ENCODE measurements at places on chromosomes 3 and 15.

- DNase-seq, result no peak
Observed at GRCh38 chr3:58646503-58646902, 20.1 kb downstream of the FAM3D start.

- DNase-seq, result no peak
Observed at GRCh38 chr15:35626571-35627318, 80.8 kb upstream of the DPH6 start.

DNA sequence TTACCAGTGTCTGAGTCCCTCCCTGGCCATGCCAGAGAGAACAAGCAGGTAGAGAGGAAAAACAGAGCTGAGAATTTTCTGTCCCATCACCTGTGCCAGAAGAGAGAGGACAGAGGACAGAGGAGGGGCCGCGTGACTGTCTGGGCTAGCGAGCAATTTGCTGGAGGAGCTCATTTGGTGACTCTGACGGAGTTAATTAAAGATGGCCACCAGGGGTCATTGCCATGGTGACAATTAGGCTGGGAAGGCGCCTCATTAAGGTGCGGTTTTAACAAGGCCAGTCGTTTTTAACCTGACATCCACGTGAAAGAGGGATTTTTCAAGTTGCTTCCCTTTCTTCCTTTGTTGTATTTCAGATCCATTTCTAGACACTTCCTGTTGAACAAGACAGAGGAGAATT, 72.4 kb downstream of the RHCG start:
- no peak for DNase-seq

DNA sequence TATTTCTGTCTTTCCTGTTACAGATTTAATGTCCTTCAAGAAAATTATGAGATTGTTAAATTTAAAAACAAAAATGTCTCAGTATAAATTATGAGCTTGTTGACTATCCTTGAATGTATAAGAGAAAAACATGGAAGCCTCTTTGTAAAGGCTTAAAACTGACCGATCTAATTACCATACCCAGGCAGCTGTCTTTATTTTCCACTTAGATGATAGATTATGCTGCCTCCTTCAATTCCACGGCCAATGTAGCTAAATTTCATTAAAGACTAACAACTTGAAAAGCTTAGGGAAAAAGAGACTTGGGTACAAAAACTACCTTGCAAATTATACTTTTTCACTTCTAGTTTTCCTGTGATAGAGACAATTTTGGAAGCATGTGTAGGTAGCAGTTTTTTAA, 88.3 kb downstream of the ATP10A start:
- no peak for DNase-seq

DNA sequence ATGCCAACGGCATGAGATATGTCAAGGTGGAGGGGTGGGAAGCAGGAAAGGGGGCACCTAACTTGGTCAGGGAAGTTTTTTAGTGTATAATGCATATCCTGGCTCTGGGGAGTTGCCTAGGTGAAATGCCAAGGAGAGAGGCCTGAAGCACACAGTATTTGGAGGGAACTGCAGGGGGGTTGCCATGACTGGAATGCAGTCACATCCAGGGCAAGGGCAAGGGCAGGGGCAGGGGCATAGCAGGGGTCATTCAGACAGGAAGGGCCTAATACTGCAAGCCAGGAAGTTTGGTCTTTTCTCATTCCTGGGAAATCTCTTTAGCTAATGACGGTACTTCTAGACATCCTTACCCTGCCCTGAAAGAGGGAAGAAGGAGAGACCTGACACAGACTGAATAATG, 60.5 kb downstream of the MYRIP start:
- DNase-seq, result no peak

DNA sequence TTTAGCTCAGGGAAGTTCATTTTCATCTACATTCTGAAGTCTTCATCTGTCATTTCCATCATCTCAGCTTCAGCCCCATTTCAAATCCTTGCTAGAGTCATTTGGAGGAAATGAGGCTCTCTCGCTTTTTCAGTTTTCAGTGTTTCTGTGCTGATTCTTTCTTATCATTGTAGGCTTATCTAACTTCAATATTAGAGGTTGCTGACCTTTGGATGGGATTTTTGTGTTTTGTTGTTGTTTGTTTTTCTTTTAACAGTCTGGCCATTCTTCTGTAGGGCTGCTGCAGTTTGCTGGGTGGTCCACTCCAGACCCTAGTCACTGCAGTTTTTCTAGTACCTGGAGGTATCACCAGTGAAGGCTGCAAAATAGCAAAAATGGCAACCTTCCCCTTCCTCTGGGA, 8.6 kb downstream of the OR5H2 start:
- DNase-seq, result no peak

DNA sequence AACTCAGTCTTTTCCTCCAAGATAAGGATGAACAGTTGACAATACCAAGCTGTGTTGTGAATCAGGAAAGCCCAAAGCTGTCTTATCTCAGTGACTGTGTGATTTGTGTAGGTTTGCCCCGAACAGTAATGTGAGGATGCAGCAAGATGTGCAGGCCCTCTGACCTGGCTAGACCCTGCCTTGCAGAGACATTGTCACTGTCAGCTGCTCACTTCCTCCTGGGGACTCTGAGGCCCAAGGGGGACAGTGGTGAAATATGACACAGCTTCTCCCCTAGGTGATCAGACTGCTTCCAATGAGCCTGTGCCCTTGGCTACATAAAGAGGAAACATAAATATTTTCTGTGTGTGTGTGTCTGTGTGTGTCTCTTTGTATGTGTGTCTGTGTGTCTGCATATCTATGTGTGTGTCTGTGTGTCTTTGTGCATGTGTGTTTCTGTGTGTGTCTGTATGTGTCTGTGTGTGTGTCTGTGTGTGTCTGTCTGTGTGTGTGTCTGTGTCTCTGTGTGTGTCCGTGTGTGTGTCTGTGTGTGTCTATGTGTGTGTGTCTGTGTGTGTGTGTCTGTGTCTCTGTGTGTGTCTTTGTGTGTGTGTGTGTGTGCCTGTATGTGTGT, 21.7 kb downstream of the LRRK1 start:
- no peak for DNase-seq

DNA sequence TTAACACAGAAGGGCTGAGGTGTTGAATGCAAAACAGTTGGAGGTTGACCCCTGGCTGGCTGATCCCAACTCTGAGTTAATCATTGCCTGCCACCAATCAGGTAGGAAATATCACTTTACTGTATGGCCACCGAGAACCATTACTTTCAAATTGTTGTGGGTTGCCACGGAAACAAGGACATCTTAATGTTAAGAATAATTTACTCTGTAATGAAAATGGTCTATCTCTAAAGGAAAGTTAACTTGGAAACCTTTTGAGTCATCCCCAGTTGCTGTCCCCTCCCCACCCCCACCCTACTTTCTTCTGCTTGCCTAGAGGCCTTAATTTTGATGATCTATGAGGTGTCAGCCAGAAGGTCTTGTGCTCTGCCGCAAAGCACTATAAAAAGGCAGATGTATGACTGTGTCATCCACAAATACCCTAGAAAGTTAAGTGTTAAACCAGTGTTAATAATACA, 78.7 kb upstream of the SNRK start:
- DNase-seq, result no peak

DNA sequence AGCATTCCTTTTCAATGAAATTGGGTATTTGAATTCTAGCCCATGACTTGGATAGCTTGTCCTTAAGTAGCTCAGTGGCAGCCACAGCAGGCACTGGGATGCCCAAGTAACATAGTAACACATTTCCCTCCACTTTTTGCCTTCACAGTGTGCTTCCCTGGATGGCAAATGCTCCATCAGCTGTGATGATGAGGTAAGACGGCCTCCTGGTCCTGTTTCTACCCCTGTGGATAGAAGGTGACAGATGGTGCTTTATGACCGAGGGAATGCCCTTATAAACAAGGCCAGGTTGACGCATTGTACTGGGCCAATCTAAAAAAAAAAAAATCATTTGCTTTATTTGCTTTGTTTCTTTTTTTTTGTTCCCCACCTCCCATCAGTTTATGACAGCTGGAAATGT, 41.8 kb upstream of the LRTM1 start:
- no peak for DNase-seq

DNA sequence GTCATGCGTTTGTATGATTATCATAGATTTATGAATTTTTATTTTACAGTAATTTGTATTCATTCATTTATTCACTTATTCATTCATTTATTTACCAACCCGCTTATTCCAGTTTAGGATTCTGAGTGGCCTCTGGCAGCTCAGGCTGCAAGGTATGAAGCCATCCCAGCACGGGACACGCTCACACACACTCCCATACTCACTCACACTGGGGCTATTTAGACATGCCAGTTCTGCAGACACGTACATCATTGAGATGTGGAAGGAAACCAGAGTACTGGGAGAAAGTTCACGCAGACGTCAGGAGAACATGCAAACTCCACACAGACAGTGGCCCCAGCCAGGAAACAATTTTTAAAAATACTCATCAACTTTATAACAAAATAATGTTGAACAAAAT, 5.1 kb downstream of the CDIN1 start:
- DNase-seq, result no peak

- no peak for DNase-seq
Observed at GRCh38 chr3:34139566-34139965, 341.1 kb downstream of the PDCD6IP start.

- no peak for DNase-seq
Observed at GRCh38 chr3:20013396-20013795, 1.3 kb upstream of the PP2D1 start.

DNA sequence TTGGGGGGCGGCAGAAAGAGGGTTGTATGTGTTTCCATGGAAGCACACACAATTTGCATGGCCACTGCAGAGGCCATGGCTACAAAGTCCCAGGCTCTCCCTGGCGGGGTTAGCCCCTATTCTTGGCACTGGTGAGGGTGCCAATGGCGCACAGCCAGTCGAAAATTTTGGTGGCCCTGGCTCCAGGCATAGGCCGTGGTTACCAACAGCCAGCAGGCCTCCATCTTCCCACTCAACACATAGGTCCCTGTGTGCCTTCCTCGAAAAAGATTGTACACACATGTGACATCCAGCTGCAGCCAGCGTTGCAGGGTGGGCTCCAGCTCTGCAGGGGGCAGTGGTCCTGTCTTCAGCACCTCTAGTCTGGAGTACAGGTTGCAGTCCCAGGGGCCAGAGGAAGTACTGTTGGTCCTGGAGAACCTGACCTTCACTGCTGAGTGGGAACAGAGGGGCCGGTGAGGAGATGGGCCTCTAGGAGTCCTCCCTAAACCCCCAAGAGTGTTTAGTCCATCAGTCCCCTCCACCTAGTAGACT, 7.1 kb downstream of the P4HTM start:
- no peak for DNase-seq

GRCh38 chr3:172625404-172625803, 85.5 kb downstream of the NCEH1 start:
- DNase-seq, result no peak

DNA sequence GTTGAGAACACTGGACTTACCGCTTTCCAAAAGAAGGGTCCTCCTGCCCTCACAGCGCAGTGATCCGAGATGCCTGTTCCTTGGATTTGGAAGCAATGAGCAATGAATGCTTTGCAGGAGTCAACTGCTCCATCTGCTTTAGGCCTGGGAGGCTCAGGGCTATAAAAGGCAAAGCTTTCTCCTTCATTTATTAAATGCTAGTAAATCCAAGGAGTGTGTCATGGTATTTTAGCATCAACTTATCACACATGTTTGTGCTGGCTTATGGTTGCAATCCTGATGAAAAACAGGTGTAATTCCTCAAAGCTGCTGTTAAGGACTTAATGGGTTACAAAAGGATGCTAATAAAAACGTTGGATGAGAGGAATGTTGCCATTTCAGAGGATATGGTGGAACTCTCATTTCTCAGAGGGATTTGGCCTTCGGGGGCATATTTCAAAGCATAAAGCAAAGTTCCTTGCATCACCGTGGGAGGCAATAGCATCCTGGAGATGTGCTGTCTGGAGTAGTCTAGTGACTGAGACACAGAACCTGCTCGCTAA, 158.5 kb upstream of the TPM1 start:
- no peak for DNase-seq
